ENCODE measurements at places on chromosomes 2 and 18.

- DNase-seq = no peak
These were observed 346.7 kb downstream of the RAD51AP2 start for GRCh38 chr2:17171446-17172049.

GRCh38 chr2:72077702-72078169 lies 69.9 kb downstream of the CYP26B1 start:
- DNase-seq = no peak

DNA sequence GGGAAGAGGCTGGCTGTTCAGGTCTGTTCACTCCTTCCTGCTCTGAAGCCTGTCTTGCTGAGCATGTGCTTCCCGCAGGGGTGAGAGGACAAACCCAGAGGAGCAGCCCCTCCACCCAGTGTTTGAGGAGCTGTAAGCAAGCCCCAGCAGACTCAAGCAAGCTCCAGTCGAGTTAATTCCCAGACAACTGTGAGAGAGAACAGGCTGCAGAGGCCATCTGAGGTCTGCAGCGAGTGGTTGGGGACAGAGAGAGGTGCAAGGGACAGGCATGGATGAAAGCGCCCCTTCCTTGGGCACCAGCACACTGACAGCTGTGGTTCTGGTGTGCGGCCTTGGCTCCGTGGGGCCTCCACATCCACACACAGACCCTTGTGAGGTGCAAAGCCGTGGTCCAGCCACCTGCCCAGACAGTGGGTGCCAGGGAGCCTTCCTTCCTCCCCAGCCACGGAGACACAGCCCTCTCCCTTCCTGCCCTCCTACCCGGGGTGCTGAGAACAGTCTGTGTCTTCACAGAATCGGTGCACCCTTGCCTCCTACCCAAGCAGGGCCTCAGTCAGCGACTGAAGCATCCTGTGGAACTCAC lies 36.2 kb downstream of the MAL start:
- DNase-seq = no peak

DNA sequence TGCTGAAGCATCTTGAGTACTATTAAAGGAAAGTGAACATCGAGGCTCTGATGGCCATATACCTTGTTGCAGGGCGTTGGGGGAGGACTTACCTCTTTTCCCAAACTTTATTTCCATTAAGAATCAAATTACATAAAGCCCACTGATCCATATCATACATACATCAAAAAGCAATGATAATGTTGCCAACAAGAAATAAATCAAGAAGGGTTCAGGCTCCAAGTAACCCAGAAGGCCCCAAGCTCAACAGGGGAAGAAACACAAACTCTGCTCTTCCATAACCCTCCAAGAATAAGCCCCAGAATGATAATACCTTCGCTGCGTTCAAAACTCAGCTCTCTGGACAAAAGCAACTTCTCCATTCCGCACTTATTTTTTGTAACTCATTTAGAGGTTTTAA lies 32.3 kb downstream of the C1D start:
- DNase-seq = no peak

- DNase-seq = no peak
These were observed 46.2 kb downstream of the PPP4R1 start for GRCh38 chr18:9568186-9568585.

GRCh38 chr2:188819792-188820191 lies 154.4 kb upstream of the COL3A1 start:
- no peak for DNase-seq

DNA sequence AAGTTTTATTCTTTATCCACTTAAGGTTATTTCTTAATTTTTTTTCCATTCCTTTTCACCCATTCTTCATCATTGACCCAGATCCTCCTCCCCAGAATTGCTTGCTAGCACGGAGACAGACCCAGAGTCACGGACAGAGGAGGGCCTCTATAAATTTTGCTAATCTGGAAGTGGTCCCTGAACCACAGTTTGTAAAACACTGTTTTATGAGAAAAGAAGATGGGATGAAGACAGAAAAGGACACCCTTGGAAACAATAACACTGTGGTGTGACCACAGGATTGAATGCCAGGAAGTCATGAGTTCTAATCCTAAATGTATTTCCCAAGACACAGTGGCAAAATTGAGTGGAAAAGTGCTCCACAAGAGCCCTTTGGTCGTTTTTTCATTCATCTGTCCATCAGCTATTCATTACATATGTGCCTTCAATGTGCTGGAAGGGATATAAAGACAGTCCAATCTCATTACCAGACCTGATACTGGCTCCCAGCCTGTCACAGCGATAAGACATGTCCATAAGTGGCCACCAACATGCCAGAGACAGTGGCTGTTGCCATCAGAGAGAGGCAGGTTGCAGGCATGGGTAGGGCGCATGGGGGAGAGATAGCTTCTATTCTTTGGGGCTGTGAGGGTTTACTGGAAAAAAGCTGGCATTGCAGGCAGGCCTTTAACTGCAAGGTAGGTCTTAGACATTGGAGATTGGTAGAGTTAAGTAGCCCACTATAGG lies 175.2 kb upstream of the ALPP start:
- no peak for DNase-seq

- no peak for DNase-seq
These were observed 30.3 kb upstream of the SLC30A6 start for GRCh38 chr2:32135409-32135808.

GRCh38 chr18:59311631-59312030 lies 6.8 kb downstream of the CPLX4 start:
- no peak for DNase-seq

DNA sequence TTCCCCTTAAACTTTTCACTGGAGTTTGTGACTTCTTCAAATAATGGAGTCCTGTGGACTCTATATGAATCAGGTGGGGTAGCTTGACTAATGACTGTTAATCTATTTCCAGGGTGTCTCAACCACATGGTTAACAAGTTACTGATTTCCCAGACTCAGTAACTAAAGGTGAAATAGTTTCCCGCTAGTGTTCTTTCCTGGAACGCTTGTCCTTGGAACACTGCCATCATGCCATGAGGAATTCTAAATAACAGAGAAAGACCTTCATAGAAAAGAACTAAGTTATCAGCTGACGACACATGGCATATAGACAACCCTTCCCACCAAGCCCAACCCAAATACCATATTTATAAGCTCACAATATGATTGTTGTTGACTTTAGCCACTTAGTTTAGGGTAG lies 1027.9 kb upstream of the FAM98A start:
- DNase-seq = no peak

DNA sequence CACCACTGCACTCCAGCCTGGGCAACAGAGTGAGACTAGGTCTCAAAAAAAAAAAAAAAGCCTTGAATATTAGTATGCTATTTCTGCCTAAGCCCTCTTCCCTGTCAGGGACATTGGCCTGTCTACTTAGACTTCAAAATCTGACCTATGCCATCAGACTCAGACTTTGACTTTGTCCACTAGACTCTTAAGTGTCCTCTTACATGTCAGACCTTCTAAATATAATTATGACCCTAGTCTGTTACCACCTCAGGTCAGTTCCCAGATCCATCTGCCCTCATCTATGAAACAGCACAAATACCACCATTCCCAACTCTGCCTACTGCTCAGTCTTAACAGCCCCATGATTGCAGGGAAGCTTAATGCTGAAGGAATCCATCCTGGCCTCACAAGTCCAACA lies 244.6 kb downstream of the ZEB2 start:
- DNase-seq = no peak

GRCh38 chr18:42137693-42138375 lies 182.8 kb downstream of the PIK3C3 start:
- no peak for DNase-seq

- DNase-seq = no peak
These were observed 263.1 kb downstream of the CDH20 start for GRCh38 chr18:61596296-61596695.

- DNase-seq = no peak
These were observed 1139.4 kb upstream of the GYPC start for GRCh38 chr2:125516496-125517109.
